ENCODE measurements at places on chromosomes 16 and 17.
A peak's percentile ranks its signal among the peaks of the same experiment; 100 is the strongest.

GRCh38 chr16:71631776-71632175 is 5.8 kb downstream of the MARVELD3 start:
- no peak for DNase-seq

- DNase-seq, result peak; percentile 36
These were observed 26.2 kb downstream of the GPRC5B start for GRCh38 chr16:19858340-19859018.

DNA sequence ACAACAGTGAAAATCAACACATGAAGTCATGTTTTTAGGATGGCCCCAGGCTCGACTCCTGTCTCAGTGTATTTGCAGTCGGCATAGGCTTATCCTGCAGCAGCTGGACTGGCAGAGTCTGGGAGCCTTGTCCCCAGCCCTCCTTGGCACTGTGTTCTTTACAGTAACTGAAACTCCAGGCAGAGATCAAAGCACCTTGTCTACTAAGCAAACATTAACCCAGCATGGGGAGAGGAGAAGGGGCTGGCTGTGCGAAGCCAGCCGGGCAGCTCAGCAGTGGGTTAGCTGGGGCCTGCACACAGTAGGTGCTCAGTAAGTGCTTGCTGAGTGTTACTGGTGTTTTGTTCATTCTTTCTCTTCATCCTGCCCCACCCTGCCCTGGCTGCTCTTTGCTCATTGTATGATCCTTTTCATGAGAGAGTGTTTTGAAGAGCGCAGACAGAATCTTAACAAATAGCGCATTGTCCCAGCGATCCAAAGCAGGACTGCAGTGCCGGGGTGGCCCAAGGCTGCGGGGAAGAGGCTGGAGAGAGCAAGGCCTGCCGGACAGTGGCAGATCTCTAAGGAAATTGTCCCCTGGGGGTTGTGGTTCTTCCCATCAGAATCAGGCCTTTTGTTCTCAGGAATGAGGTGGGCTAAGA is 23.5 kb upstream of the ITGB4 start:
- DNase-seq, result no peak

GRCh38 chr17:35010093-35010492 is 29.8 kb downstream of the LIG3 start:
- DNase-seq, result peak; percentile 6

DNA sequence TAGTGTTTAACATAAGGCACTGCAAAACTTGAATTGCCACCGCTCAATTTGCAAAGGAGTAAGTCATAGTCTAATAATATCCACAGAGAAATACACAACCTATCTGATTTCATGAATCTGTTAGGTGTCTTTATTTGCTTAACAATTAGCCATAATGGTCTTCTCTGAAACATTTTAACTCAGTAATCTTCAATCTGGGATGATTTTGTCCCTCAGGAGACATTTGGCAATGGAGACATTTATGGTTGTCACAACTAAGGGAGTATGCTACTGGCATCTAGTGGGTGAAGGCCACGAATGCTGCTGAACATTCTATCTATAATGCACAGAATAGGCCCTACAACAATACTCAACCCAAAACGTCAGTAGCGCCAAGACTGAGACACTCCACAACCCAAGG is 4.3 kb downstream of the UBE2G1 start:
- DNase-seq, result peak; percentile 25

DNA sequence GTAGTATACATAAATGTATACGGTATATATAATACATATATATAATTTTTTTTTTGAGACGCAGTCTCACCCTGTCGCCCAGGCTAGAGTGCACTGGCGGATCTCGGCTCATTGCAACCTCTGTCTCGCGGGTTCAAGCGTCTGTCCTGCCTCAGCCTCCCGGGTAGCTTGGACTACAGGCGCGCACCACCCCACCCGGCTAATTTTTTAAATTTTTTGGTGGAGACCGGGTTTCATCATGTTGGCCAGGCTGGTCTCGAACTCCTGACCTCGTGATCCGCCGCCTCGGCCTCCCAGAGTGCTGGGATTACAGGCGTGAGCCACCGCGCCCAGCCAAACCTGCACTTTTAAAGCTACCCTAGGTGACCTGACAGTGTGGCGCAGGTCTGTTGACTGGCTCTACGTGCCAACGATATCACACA is 745 bp downstream of the PAM16 start:
- DNase-seq, result no peak

- no peak for DNase-seq
These were observed 229.6 kb upstream of the TNRC6C start for GRCh38 chr17:77728871-77729270.

GRCh38 chr17:80485846-80486245 is 9.4 kb upstream of the NPTX1 start:
- DNase-seq, result no peak

GRCh38 chr17:28001149-28001548 is 41.3 kb upstream of the NLK start:
- DNase-seq, result peak; percentile 21

GRCh38 chr17:61775364-61775763 is 88.0 kb downstream of the BRIP1 start:
- no peak for DNase-seq

GRCh38 chr17:75504347-75505151 is 10.8 kb downstream of the CASKIN2 start:
- DNase-seq, result no peak

DNA sequence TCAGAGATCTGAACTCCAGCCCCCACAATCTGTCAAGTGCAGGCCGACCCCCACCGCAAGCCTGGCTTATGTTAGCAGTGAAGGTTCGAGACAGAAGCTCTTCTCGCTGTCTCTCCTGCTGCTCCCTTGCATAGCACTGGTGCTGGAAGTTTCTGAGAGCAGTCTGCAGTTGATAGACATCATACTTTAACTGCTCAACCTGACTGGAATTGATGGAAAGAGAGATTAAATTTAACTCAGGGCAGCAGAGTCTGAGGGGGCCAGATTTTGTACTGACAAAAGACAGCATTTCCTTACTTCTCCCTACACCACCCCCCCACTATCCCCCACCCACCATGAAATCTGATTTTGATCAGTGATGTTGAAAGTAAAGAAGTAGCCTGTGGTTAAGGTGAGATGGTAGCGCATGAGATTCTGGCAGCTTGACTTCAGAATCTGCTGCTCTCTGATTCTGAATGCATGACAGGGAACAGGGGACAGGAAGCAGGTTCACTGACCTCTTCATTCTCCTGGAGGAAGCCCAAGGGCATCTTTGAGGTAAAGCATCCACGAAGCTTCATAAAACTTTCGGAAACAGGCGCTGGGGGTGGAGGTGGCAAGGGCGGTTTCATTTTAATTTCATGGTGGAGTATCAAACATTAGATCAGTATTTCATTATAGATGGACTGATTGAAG is 44.3 kb upstream of the TMEM97 start:
- DNase-seq, result no peak

GRCh38 chr17:49745175-49746139 is 18.5 kb downstream of the FAM117A start:
- no peak for DNase-seq

GRCh38 chr16:22335668-22336246 is 38.5 kb downstream of the POLR3E start:
- no peak for DNase-seq

DNA sequence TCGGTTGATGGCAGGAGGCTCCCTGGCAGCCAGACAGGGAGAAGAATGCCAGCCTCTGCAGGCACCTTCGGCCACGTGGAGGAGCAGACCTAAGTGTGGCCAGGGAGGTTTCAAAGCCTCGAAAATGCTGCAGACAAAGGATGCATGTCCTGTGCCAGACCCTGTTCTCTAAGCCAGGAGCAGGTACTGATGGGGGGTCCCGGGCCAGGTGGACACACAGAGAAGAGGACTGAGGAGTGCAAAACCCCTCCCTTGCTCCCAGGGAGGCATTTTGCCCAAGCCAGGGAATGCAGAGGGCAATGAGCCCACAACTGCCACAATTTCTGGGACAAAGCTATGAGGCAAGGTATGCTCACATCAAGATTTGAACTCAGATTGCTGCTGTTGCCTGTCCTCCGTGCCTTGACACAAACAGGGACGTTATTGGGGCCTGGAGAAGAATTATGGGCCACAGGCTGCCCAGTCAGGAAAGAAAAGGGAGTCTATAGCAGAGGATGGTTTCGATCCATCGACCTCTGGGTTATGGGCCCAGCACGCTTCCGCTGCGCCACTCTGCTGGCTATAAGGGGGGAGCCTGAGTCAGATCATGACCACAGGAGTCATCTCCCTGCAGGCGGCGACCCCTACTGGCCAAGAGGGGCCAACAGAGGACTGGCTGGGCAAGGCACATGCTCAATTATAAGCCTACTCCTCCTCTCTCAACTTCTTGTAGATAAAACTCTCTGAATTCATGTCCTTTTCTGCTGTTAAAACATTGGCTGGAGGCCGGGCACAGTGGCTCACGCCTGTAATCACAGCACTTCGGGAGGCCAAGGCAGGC is 25.1 kb upstream of the FOXK2 start:
- peak; percentile 97 for DNase-seq

GRCh38 chr16:53090286-53090590 is 35.4 kb downstream of the CHD9 start:
- no peak for DNase-seq

- no peak for DNase-seq
These were observed 18.1 kb downstream of the CHMP1A start for GRCh38 chr16:89639385-89639784.

GRCh38 chr16:89909777-89910716 is 8.6 kb upstream of the MC1R start:
- peak; percentile 82 for DNase-seq

GRCh38 chr17:67052720-67053437 is 8.5 kb downstream of the CACNG1 start:
- no peak for DNase-seq

- DNase-seq, result no peak
These were observed 3.7 kb downstream of the TADA2A start for GRCh38 chr17:37410357-37410756.

DNA sequence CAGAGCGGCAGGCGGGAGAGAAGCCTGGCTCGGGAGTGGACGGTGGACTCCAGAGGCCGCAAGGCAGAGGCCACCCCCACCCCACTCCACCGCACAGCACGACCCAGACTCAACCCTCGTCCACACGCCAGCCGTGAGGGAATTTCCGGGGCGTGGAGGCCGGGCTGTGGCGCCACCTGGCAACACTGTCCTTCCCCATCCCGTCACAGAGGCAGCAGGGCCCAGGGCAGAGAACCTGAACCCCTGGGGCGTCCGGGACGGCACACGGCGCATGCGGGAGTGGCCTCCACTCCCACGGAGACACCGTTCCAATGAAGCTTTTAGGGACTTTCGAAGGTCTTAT is 23.5 kb downstream of the GNPTG start:
- no peak for DNase-seq

- no peak for DNase-seq
These were observed 25.0 kb upstream of the ZNF750 start for GRCh38 chr17:82864713-82865248.

DNA sequence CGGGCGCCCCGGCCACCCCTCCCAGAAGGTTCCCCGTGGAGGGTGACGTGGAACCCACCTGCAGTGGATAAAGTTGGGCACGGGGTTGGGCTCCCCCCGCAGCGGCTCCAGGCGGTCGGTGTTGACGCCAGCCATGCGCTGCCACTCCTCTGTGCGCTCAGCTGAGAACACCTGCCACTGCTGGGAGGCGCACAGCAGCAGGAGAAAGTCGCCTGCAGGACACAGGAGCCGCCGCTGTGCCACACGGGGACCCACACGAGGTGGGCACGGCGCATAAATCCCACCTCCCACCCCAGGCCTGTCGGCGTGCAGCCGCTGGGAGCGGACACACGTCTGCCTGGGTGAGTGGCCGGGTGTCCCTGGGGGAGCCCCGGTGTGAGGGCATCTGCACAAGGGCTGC is 20.7 kb downstream of the CTU2 start:
- DNase-seq, result no peak

DNA sequence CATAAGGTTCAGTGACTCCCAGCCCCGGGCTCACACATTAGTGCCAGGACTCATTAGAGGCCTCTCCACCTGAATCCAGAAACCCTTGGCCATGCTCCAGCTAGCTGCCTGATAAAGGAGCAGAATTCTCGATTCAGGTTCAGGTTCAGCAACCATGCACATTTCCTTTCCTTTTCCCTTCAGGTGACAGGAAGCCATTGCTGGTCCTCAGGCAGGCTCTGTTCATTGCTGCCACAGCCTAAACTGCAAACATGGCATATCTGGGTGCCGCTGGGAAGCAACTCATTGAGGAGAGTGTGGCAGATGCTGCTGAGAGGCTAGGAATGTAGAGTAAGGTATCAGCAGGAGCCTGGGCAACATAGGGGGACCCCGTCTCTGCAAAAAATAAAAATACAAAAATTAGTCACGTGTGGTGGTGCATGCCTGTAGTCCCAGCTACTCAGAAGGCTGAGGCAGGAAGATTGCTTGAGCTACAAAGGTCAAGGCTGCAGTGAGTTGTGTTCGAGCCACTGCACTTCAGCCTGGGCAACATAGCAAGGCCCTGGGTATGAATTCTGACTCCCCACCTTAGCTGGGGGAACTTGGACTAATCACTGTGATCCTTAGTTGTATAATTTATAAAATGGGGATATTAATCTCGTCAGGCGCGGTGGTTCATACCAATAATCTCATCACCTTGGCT is 28.7 kb downstream of the ARL4D start:
- DNase-seq, result no peak

- peak; percentile 91 for DNase-seq
These were observed 34.5 kb upstream of the CLEC18B start for GRCh38 chr16:74455619-74456289.

DNA sequence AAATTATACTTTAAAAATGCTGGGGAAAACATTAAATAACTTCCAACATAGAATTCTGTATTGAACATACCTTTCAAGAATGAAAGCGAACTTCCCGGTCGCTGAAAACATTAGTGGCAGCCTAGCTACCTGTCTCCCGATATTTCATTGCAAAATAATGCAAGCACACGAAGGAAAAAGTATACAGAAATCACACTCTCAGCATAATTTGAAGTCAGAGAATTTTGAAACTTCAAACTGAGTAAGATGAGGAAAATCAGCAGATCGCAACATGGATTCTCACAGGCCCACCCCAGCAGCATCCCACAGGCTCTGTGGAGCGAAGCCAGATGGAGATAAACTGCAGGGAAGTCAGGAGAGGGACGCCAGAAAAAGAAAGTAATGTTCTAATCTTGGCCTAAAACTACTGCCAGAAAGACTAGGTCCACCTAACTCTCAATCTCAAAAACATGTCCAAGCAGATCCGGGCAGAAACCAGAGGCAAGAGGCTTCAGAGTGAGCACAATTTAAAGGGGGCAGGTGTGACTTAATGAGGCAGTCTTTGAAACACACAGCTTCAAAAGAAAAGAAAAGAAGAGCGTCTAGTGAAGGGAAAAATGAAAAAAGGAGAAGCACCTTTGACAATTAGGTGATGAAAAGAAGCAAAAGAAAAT is 4.8 kb upstream of the GOSR1 start:
- DNase-seq, result peak; percentile 28
